ENCODE measurements at places on chromosomes 6 and 20.

DNA sequence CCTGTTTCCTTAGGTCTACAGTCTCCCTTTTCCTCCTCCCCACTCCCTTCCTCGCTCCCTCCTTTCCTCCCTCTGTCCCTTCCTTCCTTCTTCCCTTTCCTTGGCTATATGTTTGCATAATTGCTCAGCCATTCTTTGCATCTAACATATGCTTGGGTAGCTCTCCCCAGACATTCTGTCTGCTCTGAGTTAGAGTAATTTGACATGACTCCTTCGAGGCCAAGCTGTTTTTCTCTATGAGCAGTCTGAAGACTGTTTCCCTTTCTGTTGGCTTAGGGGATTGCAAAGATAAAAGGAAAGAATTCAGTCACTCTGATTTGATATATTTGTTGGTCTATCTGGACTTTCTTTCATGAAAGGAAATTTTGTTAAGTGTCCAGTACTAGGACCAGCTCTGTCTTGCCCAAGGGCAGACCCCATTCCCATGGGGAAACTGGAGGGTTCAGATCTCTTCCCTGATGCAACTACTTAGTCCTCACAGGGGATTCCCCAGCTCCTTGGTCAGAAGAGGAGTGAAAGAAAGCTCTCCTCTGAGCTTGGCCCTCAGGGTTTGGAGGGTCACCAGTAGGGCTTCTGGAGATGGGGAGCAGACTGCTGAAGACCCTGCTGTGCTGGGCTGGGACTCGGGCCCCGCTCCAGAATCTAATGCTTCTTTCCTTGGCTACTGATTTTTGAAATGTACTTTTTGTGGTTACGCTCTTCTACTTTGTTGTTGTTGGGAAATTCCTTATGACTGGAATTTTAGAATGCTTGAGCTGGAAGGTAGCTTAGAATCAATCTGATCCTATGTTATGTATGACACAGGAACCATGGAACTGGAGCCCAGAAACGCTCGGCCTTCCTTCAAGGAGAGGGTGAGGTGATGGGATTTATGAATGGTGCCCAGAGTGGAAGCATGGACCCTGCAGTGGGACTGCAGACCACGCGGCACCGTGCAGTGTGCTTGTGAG lies 63.7 kb upstream of the SLC22A23 start:
- DNase-seq: no peak

DNA sequence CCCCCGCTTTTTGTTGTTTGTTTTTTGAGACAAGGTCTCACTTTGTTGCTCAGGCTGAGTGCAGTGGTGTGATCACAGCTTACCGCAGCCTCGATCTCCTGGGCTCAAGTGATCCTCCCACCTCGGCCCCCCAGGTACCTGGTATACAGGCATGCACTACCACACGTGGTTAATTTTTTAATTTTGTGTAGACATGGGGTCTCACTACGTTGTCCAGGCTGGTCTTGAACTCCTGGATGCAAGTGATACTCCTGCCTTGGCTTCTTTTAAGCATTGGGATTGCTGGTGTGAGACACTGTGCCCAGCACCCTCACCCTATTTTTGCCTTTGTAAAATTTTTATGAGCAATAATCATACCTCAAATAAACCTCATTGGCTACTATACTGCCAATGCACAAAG lies 5.5 kb downstream of the ENPP3 start:
- no peak for DNase-seq

- DNase-seq: no peak
Measured at GRCh38 chr6:154384191-154384590, 27.6 kb upstream of the IPCEF1 start.

DNA sequence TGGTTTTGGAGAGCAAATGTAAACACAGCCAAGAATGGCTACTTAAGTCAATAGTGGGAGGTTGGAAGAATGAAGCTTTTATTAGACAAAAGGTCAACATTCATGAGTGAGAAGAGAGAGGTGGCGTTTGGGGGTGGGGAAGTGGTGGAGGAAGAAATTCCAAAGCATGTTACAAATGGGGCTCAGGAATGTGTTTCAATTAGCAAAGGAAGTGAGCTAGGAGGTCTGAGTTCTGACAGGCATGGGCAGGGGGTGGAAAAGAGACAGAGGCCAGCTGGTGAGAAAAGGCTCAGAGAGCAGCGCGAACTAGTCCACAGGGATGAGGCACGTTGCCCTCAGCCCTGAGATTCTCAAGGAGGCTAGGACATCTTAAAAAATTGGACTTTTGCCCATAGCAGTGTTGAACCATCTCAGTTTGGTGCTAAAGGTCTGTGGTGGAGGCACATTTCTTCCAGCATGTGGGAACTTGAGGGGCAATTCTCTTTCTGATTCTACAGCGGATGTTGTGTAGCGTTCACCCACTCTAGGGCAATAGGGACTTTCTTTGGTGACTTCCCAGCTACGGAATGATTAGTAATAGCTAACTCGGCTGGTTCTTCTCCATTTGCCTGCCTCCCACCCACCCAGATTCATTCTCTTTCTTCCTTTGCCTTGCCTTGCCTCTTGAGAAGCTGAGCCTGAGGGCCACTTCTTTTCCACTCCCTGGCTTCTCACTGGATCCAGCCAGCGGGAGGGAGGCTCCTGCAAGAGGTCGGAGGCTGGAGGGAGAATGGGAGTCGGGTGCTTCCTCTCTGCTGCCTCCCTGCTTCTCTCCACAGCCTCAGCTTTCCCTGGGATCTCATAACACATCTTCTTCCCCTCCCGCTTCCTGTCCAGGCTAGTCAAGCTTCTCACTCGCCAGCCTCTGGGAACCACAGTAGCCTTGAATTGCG lies 45.1 kb upstream of the NEDD9 start:
- no peak for DNase-seq

DNA sequence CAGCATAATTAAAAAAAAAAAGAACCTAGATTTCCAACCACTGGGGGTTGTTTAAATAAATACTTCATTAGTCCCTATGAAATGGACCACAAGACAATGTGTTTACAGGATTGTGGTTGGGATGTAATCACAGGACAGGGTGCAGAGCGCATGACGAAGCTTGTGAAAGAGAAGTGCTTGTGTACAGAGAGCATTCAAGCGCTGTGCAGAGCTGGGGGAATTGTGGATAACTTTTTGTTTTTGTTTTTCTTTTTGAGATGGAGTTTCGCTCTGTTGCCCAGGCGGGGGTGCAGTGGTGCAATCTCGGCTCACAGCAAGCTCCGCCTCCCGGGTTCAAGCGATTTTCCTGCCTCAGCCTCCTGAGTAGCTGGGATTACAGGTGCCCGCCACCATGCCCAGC lies 22.3 kb downstream of the LAMA5 start:
- no peak for DNase-seq
